ENCODE measurements at places on chromosomes 5 and 9.

DNA sequence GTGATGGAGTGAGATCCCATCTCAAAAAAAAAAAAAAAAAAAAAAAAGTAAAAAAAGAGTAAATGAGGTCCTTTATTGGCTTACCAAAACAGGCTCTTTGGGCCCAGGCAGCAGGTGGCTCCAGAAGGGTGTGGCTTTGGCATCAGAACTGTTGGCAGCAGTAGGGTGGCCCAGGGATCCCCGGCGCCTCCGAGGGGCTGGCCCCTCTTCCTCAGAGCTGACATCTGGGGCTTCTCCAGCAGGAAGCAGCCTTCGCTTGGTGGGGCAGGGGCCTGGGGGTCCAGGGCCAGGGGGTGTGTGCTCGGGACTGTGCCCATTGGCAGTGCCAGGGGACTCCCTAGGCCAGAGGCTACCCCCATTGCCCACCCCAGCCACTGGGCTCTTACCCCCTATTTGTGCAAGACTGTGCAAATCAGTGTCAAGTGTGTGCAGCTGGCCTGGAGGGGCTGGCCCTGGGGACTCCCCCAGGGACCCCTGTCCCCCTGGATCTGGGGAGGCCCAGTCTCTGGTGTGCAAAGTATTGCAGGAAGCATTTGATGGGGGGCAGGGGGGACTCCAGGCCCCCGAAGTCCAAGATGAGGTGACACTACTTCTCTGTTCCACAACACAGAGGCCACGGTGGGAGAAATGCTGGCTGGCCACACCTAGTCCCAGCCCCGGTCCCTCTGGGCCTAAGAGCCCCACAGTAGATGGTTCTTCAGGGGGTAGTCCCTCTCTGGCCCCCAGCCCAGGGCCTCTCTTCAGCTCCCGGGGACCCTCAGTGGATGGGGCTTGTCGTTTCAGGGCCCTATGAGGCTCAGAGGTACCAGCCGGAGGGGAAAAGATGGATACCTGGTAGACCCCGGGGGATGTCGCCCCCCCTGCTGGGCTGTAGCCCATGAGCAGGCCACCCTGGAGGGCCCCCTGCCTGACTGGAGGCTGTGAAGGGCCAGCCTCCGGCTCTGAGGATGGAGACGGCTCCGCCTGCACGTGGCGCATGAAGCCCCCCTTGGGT, 4.7 kb upstream of the STOML2 start:
- DNase-seq: no peak

GRCh38 chr5:74822288-74822687, 43.9 kb downstream of the FAM169A start:
- DNase-seq: no peak

DNA sequence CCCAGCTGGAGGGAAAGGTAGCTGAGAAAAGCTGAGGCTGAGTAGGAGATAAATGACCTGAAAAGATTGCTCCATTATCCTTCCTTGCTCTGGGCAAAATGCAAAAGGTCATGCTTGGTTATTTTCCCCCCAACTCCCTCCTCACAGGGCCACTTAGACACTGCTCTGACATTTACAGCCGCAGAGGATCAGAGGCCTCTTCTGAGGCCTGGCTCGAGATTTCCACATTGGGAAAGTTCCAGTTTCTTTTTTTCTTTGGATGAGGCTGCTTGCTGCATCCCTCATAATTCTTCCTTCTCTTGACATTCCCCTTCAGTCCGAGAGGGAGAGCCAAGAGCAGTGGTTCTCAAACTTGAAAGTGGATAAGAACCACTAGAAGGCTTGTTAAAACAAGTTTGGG, 60.1 kb upstream of the HSPA9 start:
- DNase-seq: no peak

- DNase-seq: no peak
Observed at GRCh38 chr5:78568212-78568611, 80.4 kb downstream of the LHFPL2 start.

- no peak for DNase-seq
Observed at GRCh38 chr5:137313526-137314175, 185.5 kb downstream of the SPOCK1 start.

GRCh38 chr9:120768886-120769285, 24.3 kb downstream of the FBXW2 start:
- DNase-seq: no peak

DNA sequence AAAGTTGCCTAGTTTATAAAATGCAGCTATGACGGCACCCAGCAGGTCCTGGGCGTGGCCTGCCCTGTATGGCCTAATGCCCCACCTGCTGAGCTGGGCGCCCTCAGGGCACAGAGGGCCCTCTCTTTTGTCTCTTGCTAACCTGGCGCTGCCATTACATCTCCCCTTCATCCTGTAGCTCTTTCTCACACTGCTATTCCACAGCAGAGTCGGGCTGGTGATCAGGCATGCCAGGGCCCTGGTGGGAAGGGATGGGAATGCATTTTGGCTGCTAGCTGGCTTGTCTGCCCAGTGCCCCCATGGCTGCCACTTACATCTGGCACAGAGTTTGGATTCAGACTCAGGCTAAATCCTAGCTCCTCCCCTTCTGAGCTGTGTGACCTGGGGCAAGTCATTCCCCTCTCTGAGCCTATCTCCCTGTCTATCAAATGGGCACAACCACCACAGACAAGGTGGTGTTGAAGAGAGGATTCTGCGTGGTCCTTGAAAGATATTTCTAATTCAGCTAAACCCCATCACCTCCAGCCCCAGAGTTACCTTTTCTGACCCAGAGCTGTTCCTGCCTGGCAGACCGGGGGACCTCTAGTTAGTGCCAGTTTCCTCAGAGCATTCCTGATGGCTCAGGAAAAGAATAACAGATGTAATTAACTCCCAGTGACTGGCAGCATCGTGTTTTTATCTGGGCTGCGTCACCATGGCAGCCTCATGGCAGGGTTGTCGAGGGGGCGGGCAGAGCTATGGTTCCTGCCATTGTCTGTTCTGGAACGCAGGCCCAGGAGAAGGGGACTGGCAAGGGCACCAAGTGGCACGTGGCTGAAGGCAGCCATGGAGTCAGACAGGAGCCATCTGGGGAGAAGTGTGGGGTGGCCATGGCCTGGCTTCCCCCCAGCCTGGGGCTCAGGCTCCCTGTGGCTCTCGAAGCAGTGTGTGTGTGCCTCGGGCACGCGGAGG, 6.3 kb downstream of the PRR7 start:
- no peak for DNase-seq

DNA sequence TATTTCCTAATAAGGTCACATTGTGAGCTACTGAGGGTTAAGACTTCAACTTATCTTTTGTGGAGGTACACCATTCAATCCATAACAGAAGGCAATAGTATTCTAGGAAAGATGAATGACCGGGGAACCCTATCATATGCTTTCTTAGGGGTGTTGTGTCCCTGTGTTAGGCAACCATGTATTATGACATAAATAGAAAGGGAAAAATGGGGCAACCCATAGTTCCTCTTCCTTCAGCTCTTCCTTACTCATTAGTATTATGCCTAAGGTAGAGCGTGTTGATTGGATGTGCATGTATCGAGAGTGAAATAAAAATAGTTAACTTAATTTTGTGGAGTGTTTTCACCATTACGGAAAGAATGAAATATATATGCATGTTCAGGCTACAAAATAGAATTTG, 6.0 kb upstream of the CCNJL start:
- DNase-seq: no peak

DNA sequence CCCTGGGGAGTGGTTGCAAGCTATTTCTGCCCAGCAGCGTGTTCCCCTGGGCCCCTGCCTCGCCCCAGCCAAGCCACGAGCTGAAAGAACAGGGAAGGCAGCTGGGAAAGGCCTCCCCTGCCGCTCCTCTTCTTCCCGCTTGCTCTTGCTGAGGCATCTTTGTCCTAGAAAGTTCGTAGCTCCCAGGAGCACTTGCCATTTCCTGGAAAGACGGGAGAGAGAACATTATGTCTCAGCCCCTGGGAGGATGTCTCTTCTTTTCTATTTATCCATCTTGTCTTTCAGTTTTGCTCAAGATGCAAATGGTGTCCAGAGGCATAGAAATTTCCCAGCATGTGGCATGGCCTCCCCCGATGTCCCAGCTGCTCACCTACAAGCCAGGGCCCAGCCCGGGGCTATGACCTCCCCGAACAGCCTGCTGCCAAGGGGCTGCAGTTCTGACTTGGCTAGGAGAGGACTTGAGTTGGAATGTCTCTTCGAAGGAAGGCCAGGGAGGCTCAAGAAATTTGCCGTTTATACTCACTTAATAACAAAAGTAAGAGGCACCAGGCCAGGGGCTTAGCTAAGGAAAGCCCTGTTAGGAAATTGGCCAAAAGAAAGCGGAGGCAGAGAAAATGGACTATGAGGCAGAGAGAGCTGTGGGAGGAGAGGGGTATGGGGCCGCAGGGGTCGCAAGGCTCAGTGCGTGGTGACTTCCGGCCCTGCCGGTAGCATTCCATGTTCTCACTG, 87.3 kb downstream of the LIFR start:
- DNase-seq: no peak

GRCh38 chr5:178210686-178211085, 6.4 kb downstream of the HNRNPAB start:
- no peak for DNase-seq

DNA sequence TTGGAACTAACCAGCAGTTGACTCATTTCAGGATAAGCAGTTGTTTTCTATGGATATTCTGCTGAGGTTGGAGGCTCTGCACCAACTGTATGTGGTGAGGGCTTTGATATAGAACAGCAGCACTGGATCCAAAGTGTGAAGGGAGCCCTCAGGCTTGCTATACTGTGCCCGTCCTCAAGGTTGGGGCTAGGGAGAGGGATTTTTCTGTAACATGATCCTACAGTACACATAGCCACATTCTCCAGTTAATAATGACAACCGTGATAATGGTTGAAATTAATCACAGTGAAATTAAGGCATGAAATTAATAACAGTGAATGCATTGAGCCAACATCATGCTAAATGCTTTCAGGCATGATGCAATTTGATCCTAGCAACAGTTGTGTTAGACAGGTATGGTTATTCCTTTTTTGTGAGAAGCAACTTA, 36.7 kb downstream of the ARHGAP26 start:
- DNase-seq: no peak

GRCh38 chr9:126144603-126145456, 181.8 kb upstream of the MVB12B start:
- DNase-seq: no peak

DNA sequence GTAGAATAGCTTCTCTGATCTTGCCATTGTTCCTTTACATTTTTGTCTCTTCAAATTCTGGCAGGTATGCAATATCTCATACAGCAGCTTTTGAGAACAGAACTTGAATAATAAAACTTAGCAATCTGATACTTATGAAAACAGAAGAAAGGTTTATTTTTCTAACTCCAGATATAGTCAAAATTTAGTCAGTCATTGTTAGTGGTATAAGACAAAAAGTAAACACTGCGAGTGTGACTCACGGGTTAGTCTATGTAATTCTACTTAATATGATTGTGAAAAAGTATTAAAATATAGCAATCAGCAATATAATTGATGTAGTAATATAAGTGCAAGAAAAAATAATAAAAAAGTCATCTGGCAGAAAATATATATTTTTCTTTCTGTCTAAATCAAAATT, 910.4 kb downstream of the DNAH5 start:
- DNase-seq: no peak

- no peak for DNase-seq
Observed at GRCh38 chr5:154618696-154619095, 136.5 kb upstream of the LARP1 start.

DNA sequence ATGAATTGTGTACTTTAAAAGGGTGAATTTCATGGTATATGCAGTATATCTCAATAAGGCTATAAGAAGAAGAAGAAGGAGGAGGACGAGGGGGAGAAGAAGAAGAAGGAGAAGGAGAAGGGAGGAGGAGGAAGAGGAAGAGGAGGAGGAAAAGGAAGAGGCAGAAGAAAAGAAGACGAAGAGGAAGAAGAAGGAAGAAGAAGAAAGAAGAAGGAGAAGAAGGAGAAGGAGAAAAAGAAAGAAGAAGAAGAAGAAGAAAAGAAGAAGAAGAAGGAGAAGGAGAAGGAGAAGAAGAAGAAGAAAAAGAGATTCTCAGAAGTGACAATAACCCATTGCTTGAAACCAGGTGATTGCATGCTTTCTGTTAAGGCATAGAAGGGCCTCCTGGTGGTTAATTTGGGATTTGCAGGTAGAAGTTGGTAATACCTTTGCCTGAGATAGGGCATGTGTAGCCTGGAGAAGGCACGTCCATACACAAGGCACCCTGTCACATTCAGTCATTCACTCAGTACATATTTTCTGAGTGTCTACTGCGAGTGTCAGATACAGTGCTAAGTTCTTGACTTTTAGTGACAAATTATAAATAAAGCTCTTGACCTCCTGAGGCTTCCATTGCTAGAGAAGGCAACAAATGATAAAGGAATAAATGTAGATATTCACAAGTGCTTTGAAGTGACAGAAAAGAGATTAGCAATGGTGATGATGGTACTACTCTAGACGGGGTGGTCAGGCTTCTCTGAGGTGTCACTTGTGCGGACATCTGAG, 231.3 kb downstream of the NPR3 start:
- peak; percentile 21 for DNase-seq

GRCh38 chr9:108161503-108161902, 671.9 kb upstream of the KLF4 start:
- no peak for DNase-seq

DNA sequence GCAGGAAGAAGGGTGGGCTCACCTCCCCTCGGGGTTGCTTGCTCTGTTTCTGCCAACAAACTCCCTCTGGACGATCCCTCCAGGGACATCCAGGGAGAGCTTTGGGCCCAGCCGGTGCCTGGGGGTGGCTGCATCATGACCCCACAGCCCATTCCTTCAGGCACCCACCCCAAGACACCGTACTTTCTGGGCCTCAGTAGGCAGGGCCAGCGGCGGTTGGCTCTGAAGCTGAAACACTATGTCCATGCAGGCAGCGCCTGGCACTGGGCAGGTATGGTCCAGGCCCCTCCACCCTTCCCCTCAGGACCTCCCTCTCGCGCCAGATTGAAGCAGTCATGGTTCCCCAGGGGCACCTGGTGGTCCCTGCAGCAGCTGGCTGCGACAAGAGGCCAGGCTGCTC, 18.5 kb upstream of the SUSD3 start:
- DNase-seq: no peak

DNA sequence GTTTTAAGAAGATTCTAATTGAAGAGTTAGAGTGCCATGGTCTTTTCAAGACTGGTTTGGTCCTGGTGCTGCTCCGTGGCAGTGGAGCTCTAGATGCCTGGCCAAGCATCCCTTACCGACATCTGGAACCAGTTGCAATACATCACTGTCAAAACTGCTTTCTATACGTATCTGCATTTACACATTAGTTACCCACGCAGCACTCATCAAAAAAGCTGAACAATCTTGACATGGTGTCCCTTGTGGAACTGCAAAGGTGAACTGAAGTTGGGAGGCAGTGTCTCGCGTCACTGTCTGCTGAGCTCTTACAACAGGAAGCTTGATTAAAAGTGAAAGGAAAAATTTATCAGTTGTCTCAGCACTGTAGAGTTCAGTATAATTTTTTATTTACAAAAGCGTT, 82.6 kb downstream of the PBX3 start:
- DNase-seq: no peak

- DNase-seq: no peak
Observed at GRCh38 chr5:180373454-180373853, 20.3 kb upstream of the GFPT2 start.

Data from nephron progenitor cell (in vitro differentiated cells).